H1 (cell line): ENCODE measurements at places on chromosomes 7 and 10.

GRCh38 chr7:64574540-64575099, 11.7 kb upstream of the ZNF680 start:
- no peak for DNase-seq
- no peak overlapping the region for H3K4me3 ChIP-seq

DNA sequence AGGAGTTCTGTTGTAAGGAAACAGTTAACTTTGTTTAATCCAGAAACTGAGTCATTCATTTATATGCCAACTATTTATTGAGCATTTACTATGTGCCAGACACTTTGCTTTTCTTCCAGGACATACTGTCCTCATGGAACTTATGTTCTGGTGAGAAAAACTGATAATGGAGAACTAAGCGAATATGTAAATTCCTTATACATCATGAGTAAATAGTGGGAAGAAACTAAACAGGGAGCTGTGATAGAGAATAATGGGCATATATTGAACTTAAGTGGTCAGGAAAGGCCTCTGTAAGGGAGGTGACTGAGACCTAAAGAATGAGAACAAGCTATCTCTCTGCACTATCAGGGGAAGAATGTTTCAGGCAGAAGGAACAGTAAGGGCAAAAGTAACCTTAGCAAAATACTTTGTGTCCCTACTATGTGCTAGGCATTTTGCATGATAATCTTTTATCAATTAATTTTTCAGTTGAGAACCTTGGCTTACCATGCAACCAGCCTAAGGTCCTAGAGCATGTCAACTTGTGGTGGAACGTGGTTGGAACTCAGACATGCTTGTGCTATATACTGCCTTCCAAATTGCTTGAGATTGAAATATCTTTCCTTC, 45.4 kb downstream of the ST7 start:
- no peak overlapping the region for H3K27ac ChIP-seq
- DNase-seq: no peak
- H3K36me3 ChIP-seq: peaks cover 9% of the 10 kb centered on the region
- no peaks in the 10 kb centered on the region for H3K4me1 ChIP-seq

- peak overlapping the region; percentile 18; the same call in 1 of the 2 replicates for H3K4me3 ChIP-seq
- H3K36me3 ChIP-seq: no peaks in the 10 kb centered on the region
- no peaks in the 10 kb centered on the region for H3K27me3 ChIP-seq
Observed at GRCh38 chr7:26944501-26945358, 80.3 kb upstream of the SKAP2 start.

- H3K27ac ChIP-seq: no peak overlapping the region
- no peaks in the 10 kb centered on the region for H3K36me3 ChIP-seq
- no peak overlapping the region for H3K4me3 ChIP-seq
- H3K4me1 ChIP-seq: peaks cover 7% of the 10 kb centered on the region
Observed at GRCh38 chr7:128431221-128431620, 21.4 kb upstream of the IMPDH1 start.

GRCh38 chr10:58041901-58042300, 225.8 kb downstream of the IPMK start:
- no peaks in the 10 kb centered on the region for H3K27me3 ChIP-seq
- DNase-seq: no peak
- no peak overlapping the region for H3K4me3 ChIP-seq
- no peak overlapping the region for H3K27ac ChIP-seq
- no peaks in the 10 kb centered on the region for H3K36me3 ChIP-seq
